ENCODE measurements at places on chromosomes 2 and 18.

- DNase-seq: no peak
Observed at GRCh38 chr2:142315346-142315745, 184.5 kb upstream of the LRP1B start.

DNA sequence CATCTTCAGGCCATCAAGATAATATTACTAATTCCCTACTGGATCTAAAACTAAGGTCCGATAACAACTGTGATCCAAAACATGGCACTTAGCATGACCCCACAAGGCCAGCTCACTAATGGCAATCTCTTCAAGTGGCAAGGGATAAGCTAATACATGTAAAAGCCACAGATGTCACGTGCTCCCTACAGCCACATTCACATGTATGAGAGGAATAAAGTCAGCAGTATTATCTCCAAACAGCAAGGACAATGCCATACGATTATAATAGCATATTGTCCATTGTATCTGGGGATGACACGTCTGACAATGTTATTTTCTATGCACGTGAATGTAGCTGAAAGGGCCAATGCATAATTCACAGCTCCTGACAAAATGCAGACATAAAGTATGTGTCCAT is 56.0 kb downstream of the KLF7 start:
- DNase-seq: no peak

- DNase-seq: no peak
Observed at GRCh38 chr2:239828192-239828972, 196.8 kb downstream of the NDUFA10 start.

DNA sequence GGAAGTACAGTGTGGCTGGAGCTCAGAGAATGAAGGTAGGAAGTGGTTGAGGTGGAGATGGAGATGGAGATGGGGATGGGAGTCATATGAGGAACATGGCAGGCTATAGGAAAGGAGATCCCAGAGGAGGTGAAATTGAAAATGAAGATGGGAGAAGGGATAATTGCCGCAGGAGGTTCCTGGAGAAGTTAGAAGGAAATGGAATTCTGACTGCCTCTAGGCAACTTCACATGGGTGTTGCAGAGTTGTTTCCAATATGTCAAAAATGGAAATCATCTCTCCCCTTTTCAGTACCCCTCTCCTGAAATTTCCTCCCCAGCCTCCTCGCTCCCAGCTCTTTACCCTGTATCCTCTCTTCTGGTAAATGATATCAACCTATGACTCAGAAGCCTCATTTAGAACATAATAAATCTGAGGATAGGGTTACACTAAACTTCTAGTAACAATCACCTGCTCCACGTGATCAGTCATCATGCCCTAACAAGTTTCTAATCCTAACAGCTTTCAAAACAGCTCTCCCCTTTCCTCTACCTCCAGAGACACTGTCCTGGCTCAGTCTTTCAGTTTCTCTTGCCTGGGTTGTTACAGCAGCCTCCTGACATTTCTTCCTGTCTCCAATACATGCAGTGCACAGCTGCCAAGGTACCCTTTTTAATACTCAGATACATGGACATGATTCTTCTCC is 201.9 kb upstream of the RBMS1 start:
- DNase-seq: no peak

- DNase-seq: no peak
Observed at GRCh38 chr2:165610591-165611029, 141.1 kb downstream of the CSRNP3 start.

- no peak for DNase-seq
Observed at GRCh38 chr18:75526038-75526437, 98.5 kb upstream of the SMIM21 start.

GRCh38 chr2:135874777-135875365 is 1.4 kb downstream of the MCM6 start:
- DNase-seq: no peak

DNA sequence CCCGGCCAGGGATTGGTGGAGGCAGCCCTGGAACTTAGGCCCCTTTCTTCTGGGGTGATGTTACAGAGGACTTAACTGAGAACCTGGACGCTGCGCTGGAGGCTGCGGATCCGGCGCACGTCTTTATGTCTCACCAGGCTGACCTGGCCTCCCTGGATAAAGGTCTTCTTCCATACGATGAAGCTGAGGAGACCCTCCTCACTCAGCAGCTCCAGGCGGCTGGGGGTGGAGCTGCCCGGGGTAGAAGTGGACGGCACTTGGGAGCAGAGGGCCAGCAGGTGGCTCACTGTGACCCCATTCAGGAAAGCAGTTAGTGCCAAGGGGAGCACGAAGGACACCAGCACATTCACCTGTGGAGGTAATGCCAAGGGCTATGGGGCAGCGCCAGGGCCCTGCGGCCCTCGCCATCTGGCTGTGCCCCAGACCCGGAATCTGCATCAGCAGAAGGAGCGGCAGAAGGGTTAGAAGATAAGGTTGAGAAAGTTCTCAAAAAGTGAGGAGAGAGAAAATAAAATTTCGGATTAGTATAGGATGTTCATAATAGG is 8.0 kb downstream of the NTSR2 start:
- DNase-seq: no peak

DNA sequence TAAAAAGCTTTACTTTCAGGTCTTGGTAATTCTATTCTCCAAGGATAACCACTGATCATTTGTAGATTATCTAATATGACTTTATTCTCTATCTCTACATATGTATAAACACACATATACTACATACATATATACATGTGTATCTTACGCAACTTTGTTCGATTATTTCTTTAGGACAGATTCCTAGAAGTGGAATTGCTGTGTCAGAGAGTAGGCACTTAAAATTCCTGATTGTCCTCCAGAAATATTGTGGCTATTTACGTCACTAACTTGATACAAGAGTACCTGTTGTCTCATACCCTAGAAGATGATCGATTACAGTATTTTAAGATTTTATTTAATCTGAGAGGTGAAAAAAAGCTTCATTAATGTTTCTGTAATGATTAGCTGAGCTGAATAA is 57.9 kb downstream of the FAM98A start:
- no peak for DNase-seq

GRCh38 chr2:95669441-95669991 is 77.7 kb downstream of the TRIM43 start:
- no peak for DNase-seq

DNA sequence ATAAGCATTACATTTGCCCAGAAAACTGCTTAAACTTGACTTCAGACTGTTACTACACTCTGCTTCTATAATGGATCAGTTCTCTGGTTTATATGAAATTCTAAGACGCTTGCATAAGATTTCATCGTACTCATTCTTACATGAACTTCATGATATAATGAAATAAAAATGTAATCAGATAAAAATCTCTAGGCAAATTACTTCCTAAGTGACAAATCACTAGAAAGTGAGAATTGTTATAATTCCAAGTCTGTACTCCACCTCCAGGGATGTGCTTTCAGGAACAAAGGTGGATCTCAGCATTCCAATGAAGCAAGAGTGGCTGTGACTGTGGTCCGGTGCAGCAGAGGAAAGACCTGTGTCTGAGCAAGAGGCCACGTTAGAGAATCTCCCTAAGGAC is 226.2 kb downstream of the PIEZO2 start:
- no peak for DNase-seq

- no peak for DNase-seq
Observed at GRCh38 chr2:4965556-4966320, 726.4 kb upstream of the SOX11 start.

GRCh38 chr2:85611705-85612587 is at the start of gene C2orf68:
C2orf68 (minus strand) TSS chr2:85612066; CDS start chr2:85611984, 82 bp downstream.
- peak; percentile 83 for DNase-seq

DNA sequence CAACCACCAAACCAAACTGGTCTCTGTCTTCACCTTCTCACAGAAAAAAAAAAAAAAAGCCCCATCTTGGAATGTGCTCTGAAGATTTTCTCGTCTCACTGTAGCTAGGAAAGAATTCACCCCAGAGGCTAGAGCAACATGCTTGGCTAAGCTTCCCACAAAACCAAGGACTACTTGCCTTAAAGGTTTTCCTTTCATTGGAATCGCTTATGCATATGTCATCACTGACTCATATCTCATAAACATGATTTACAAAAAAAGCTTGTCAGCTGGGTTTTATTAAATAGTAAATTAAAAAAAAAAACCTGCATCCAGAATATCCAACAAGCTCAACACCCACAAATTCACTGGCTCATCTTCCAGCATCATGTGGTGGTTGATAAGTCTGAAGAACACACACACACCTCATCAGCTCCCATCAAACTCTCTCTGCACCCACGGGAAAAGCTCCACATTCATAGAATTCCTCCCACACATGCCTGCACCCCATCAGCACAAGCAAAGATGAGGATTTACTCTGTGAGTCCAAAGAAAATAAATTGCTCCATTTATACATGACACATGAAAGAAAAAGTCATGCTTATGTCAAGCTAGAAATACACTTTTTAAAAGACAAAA is 182.0 kb upstream of the TRIB2 start:
- DNase-seq: peak; percentile 82

GRCh38 chr2:105790461-105791149 is 45.9 kb downstream of the NCK2 start:
- no peak for DNase-seq

GRCh38 chr18:26466026-26466425 is 82.3 kb downstream of the KCTD1 start:
- DNase-seq: no peak

DNA sequence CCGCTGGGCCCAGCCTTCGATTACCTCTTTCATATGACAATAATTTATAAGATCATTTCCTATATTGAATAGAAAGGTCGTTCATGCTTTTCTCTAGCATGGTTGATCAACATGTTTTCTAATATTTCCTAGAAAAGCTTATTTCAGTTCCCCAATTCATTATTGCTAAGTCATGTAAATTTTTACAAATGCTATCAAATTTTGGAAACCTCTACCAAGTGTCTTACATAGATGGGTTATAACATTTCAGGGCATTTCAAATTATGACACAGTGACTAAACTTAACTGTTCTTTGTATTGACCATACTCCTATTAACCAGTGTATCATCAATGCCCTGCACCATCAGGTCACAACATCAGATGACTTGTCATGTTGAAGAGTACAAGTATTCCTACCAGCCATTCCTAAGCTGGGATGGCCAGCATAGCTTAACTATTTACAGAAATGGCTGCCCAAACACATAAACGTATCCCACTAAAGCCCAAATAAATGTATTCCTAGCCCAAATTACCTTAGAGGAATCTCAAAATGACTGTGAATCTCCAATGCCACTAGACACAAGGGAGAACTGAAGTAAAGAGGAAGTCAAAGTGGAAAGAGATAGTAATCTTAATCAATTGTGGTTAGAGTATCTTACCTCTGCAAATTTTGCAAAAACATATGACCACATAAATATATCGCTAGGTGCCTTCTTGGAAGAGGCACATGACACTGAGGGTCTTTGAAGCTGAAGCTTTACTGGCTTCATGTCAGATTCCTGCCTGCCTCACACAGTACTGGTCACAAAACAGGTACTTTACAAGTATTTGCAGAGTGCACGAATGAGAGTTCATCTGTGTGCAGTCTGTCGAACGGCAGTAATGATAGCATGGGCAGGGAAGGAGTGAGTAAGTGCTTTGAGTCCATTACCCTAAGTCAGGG is 87.3 kb upstream of the TLK1 start:
- no peak for DNase-seq

DNA sequence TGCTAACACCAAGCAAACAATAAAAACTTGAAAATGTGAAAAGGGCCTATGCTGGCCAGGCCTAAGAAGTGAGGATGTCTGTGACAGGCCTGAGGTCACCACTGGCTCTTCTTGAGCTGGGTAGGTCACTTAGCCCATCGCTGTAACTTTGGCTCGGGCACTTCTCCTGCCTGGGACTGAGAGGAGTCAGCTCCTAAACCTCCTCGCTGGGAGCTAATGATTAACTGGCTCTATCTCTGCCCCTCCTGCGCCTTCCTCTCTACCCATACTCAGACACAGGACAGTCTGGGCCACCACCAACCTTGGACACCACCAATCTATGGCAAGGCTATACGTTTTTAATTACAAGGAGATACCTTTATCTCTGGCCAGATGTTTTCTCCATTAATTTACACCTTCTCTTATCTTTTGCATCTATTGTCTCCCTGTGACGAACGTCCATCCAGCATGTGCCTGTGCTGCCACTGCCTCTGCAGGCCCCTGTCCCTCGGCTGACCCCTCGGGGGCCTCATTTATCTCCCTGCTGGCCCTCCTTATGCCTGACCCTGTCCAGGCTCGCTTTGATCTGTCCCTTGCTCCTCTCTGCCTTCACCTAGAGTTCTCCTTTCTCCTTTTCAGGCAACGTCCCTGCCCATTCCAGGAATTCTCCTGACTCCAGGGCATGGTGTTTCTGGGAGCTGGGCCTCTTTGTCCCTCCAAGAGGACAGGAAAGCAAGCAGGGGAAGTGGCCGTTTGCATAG is 149.1 kb upstream of the GATA6 start:
- no peak for DNase-seq

GRCh38 chr2:152413228-152414030 is 78.5 kb downstream of the FMNL2 start:
- DNase-seq: peak; percentile 82

DNA sequence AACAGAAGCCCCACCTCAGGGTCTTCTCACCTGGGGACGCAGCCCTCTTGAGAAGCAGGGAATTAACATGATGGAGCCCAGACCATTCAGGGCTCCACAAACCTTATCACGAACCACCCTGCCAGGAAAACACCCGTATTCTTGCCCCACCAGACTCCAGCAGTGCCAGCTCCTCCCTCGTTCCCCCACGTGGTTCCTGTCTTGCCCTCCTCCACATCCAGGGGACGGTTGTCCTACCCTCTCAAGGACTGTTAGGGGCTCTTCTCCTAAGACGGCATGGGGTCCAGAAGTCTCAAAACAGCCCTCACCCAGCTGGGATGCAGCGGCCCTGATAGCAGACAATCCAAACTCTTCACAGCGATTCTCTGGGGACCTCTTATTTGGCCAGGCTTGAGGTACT is 372.2 kb upstream of the HS6ST1 start:
- DNase-seq: no peak

GRCh38 chr2:241695651-241696050 is 6.2 kb upstream of the ING5 start:
- DNase-seq: no peak

DNA sequence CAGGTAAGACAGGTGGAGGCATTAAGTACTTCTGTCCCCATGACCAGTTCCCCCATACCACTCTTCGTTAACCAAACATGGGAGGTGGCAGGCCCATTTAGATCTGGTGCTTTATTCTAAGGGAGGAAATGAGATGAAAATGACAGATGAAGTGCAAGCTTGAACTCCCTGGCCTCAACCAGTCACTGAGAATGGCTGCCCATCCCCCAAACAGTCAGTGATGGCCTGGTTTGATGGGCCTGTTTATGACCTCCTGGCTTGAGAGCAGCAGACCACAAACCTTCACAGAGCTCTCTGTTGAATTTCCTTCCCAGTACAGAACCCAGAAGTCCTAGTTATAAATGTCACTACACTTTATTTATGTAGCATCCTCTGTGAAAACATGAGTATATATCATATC is 31.1 kb downstream of the EPAS1 start:
- DNase-seq: no peak

- no peak for DNase-seq
Observed at GRCh38 chr2:154677401-154677800, 21.1 kb upstream of the KCNJ3 start.

DNA sequence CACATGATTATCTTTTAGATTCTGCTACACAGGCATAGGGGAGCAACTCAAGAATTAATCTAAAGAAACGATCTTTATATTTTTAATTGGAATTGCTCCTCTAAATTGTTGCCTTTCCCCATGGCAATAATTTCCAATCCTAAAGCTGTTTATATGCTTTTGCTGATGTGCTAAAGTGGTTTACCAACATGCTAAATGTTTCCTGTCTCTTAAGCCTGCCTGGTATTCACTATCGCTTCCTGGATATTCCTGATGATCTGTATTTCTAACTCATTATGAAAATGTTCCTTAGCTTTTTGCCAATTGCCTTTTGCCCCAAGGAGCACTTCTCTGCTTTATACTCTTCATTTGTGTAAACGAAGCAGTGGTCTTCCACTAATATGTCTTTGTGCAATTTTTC is 65.8 kb downstream of the PTPN2 start:
- no peak for DNase-seq

GRCh38 chr2:118046634-118047210 is 32.9 kb upstream of the CCDC93 start:
- peak; percentile 56 for DNase-seq

Data from COLO829 (cell line).